Activated T-cell treated with anti-CD3 and anti-CD28 coated beads for 1 hour (primary cell): ENCODE measurements at places on chromosomes 2 and 18.

GRCh38 chr2:100212850-100213249 lies 70.5 kb upstream of the AFF3 start:
- DNase-seq, result no peak

DNA sequence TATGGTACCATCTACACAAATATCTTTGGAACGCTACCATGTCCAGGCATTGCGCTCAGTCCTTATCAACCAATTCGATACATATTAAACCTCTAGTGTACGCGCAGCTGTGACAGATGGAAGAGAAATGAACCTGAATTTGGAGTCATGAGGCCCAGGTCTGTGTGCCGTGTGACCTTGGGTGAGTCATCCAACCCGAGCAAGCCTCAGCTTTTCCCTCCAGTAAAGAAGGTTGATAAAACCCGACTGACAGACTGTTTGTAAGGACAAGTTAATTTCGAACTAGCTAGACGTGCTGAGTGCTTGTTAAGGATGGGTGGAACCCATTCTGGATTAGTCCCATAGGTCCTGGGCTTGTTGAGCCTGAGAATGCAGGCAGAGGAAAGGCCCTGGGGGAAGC lies 28.2 kb downstream of the GREB1 start:
- no peak for DNase-seq

DNA sequence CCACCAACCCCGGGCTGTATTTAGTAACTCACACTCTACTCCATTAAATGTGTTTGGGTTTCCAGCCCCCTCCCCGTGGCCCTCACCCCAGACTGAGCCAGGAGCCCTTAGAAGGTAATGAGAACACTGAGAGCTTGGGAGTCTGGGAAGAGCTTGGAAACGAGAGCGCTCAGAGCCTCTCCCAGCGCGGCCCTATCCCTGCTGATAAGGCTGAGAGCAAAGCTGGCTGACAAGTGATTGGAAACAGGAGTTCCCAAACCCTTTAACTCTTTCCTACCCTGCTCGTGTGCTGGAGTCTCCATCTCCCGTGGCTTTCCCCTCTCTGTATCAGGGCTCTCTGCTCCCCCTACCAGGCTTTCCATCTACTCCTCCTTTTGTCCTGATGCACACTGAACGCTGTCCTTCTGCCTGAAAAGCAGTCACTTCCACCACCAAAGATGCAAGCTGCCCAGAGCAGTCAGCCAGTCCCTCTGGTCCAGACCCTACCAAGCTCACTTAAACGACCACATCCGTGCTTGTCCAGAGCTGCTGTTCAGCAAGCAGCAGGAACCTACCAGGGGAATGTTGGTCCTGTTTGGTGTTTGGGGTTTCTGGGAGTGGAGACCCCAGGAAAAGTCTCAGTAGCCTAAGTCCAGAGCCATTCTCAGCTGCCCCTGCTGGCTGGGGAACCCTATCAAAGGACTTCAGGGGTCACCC lies 100.0 kb upstream of the PKDCC start:
- DNase-seq, result no peak

DNA sequence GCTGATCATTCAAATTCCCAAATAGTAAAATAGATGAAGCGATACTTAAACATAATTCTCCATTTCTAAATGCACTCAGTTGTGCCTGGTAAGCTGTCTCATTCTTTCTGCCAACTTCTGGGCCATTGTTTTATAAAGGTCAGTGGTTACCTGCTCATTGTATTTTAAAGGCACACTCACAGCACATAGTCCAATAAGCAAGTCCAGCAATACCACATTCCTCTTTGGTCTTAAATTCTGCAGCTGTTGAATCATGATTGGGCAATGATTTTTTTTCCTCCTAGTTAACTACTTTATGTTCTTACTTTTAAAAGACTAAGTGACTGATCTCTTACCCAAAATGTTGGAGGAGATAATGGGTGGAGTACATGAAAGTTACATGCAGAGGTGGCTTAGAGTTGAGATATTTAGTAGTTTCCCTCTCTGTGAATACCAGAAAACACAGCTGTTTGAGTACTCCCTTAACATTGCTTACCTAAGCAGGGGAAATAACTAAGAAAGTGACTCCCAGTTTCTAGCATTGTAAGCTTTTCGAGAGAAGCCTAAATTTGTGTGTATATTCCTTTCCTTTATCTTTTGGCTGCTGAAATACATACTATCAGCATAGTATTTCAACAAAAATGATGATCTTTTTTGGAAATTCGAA lies 220.7 kb downstream of the CAMKMT start:
- no peak for DNase-seq

GRCh38 chr2:7730449-7730848 lies 813.2 kb downstream of the RNF144A start:
- no peak for DNase-seq

DNA sequence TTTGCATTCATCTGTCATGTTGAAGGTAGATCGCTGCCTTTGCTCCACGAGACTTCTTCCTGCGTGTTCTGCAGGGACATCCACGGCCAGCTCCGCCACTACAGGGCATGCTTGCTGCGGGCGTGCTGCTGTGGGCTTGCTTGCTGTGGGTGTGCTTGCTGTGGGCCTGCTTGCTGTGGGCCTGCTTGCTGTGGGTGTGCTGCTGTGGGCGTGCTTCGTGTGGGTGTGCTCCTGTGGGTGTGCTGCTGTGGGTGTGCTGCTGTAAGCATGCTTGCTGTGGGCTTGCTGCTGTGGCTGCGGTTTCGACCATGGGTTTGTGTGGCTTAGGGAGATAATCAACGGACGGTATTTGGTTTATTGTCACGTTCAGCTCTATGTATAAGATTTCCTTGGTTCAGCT lies 161.3 kb upstream of the NFATC1 start:
- no peak for DNase-seq

GRCh38 chr18:9066358-9066757 lies 36.1 kb upstream of the NDUFV2 start:
- no peak for DNase-seq

- DNase-seq, result no peak
Observed at GRCh38 chr2:28582595-28582994, 86.7 kb downstream of the PLB1 start.

GRCh38 chr2:16318474-16319195 lies 347.0 kb downstream of the CYRIA start:
- no peak for DNase-seq

DNA sequence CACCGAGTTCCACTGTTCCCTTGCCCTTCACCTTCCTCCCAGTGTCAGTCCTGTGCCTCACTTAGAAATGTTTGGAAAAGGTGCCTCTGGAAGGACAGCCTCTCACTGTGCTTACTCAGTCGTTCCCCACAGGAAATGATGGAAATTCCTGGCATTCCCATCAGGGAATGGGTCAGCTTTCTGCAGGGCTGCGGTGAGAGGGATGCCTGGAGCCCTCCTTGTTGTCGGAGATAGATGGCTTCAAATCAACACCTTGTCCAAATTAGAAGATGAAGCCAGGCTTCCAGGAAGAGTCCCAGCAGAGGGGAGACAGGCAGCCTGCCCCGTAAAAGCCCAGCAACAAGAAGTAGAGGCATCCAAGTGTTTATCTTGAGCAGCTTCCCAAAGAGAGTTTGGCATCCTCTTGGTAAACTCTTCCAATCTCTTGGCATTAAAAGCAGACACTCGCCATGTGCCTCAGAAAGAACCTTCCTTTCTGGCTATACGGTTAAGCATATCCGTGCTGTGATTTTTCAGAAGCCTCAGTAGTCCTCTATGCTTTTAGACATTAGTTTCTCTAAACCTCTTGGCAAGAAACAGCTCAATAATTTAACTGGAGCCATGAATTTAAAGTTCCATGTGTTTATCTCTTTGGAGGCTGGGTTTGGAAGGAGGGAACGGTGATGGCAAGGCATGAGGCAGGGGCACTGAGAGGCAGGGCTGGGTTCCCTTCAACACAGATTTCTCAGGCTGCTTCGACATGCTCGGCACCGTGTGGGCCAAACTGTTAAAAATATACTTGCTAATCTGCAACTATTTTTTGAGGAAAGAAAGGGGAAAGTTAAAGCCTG lies 25.1 kb downstream of the COLEC12 start:
- DNase-seq, result no peak

DNA sequence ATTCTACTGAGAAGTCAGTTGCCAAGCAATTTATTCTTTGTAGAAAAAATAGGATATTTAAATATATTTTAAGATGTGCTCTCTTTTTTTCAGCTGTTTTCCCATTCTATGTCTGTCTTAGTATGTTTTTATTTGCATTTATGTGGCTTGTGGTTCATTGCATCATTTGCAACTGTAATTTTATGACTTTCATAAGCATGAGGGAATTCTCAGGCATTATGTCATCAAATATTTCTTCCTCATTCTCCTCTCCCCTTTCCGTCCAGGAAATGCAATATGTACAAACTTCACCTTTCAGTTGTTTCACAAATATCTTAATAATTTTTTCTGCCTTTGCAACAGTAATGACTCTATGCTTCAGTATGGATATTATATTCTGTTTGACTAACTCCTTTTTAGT lies 560.2 kb upstream of the LRATD1 start:
- DNase-seq, result no peak

DNA sequence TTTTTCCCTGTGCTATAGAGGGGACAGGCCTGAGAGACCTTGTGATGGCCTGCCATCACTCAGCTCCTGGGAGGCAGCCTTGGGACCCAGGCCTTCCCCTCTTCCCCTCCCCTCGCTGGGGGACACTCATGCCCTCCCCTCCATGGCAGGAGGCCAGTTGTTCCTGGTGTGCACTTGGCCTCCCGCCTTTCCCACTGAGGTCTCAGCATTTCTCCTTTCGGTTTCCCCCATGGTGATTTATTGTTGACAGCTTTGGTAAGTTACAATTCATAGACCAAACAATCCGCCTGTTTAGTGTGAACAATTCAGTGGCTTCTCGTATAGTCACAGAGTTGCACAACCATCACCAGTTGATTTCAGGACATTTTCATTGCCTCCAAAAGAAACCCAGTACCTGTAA lies 10.2 kb upstream of the CNDP1 start:
- DNase-seq, result no peak

- no peak for DNase-seq
Observed at GRCh38 chr2:82853299-82853698, 1605.8 kb downstream of the SUCLG1 start.

DNA sequence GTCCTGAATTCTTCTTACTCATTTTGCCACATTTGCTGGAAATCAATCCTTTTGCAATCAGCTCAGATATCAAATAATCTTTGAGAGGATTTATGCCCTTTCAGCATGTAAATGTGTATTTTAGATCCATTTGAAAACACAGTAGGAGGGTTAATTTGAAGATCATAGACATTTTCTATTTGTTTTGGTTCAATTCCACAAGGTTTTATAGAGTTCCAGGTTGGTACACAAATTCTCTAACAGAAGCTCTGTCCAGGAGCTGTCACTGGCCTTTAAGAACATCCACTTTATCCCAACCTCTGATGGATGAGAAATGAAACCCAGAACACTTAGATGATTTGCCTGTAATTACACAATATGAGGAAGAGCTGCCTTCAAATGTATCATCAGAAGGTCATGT lies 157.3 kb upstream of the CHAC2 start:
- DNase-seq, result no peak

DNA sequence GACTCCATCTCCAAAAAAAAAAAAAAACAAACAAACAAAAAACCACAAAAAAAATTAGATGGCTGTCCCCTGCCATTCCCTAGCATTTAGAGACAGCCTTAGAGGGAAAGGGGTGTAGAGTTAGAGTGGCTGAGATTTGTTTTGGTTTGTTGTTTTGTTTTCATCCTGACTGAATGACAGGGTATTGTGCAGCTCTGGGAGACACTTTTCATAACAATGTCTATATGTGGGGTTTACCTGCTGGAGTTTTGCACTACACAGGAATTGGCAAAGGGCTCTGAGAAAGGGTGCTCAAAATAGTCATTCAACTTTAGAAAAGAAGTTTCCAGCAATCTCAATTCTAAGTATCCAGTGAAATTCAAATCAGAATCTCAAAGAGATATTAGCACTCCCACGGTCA lies 732.5 kb upstream of the CHAC2 start:
- no peak for DNase-seq

- DNase-seq, result no peak
Observed at GRCh38 chr18:8609659-8610458, 622 bp downstream of the RAB12 start.

DNA sequence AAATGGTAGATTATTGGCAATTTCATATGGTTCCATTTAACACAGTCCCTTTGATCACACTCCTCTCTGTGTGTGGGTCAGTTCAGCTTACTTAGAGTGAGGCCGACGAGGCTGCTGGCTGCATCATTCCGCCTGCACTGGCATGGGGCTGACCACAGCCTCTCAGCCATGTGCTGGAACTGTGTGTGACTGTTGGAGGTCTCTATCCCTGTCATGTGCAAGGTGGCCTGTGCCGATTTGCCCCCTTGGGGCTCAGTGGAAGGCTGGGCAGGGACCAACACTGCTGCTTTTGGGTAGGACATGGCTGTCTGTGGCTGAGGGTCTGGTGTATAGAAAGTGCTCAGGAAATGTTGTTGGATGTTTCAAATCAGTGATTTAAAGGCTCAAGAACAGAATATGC lies 454.0 kb upstream of the HS6ST1 start:
- no peak for DNase-seq

DNA sequence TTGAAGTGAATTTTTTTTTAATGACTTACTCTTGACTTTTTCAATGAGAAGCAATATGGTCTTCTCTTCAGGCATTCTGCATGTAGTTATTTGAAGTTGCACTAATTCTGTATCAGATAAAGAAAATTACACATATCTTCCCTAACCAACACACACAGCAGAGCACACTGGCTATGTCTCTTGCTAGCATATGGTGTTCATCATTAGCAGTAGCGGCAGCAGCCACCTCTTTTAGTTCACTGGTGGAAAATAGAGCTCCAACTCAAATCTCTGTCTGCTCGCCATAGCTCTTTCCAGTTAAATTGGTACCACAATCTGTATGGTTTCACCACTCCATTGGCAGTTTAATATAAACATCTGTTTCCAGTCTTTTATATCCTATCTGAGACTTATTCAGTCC lies 278.1 kb upstream of the ZEB2 start:
- DNase-seq, result no peak

GRCh38 chr2:13545320-13545719 lies 828.6 kb downstream of the TRIB2 start:
- DNase-seq, result no peak

DNA sequence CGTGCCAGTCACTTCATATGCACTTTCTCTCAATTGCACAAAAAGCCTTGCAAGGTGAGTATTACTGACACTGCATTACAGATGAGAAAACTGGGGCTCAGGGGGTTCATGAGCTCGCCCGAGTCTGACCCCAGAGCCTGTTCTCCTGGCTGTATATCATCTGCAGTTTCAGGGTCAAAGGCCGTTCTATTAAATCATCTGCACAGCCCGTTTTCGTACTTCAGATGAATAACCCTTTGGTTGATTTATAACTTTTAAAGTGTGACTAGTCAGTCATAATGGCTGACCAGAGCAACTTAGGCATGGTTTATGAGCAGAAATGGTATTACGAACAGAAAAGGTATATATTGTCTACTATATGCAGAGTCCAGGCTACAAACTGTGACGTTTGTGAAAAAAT lies 35.3 kb upstream of the NPAS2 start:
- no peak for DNase-seq

DNA sequence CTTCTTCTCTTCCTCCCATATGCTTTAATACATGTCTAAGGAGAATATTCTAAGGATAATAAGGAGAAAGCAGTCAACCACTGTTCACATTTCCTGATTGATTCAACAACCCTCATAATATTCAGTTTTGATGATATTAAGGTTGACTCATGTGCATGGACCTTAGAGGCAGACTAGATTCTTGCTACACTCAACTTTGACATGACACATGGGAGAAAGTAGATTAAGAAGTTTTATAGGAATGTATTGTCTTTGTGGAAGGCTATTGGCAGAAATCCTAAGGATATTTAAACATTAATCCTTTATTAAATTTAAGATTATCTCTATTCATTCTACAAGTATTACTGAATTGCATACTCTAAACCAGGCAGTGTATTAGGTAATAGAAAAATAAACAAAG lies 309.1 kb upstream of the CYRIA start:
- DNase-seq, result no peak

GRCh38 chr2:176461809-176462670 lies 192.8 kb downstream of the MTX2 start:
- DNase-seq, result no peak
